ENCODE measurements at places on chromosomes 3 and 15.
A peak's percentile ranks its signal among the peaks of the same experiment; 100 is the strongest.

DNA sequence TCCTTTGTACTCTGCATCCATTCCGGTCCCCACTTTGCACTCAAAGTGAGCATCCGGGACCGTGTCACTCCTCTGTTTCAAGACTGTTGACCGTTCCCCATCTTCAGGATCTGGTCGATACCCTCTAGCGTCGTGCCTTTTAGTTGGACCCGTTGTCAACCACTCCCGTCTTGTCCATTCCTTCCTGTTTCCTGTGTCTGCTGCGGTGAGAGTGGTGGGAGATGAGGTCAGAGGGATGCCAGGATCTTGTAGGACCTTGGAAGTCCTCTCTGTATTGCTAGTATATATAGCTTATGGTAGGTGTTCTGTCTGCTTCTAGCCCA, 624 bp downstream of the BRK1 start:
- no peak for DNase-seq

- no peak for DNase-seq
These were observed 61.4 kb downstream of the BFSP2 start for GRCh38 chr3:133461291-133461690.

DNA sequence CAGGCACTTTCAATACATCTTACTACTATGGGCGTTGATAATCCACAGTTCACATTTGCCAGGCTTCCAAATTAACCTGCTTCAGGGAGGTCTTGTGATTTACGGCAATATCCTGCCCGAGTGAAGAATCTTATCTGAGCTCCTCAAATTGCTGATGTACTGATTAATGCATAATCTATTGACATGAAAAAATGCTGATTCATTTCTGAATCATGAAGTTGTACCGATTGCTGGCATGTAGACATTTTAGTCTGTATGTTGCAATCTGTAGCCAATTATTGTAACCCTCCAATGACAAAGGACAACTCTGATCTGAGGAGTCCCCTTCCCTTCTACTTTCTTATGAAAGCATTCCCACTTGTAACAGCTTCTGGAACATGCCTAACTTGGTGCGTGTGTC, 97.2 kb downstream of the SEC22A start:
- DNase-seq = no peak

GRCh38 chr15:74519311-74519710, 21.7 kb upstream of the ARID3B start:
- no peak for DNase-seq

DNA sequence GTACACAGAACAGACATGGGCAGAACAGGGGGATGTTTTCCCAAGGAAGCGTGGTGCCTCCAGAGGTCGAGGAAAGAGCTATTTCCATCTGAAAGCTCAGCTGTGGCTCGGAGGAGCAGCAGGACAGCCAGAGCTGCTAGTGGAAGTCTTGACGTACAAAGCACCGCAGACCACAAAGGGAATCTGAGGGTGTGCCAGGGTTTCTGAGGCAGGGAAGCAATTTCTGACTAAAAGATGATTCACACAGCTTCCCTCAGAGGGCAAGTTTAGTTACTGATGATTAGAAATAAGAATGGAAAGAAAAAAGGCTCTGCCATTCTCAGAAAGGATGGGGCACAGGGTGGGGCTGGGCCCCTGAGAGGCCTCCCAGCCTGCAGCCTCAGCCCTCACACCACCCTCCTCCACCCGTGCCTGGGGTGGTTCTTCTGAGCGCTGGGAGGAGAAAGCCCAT, 45.8 kb upstream of the SEC13 start:
- no peak for DNase-seq

- DNase-seq = no peak
These were observed 27.6 kb upstream of the TM2D3 start for GRCh38 chr15:101679806-101680205.

GRCh38 chr15:68733666-68734065, 87.0 kb downstream of the ANP32A start:
- DNase-seq = no peak

- DNase-seq = no peak
These were observed 189.7 kb upstream of the STT3B start for GRCh38 chr3:31343075-31343474.

- DNase-seq = no peak
These were observed 10.7 kb downstream of the PDE8A start for GRCh38 chr15:84992157-84992944.

DNA sequence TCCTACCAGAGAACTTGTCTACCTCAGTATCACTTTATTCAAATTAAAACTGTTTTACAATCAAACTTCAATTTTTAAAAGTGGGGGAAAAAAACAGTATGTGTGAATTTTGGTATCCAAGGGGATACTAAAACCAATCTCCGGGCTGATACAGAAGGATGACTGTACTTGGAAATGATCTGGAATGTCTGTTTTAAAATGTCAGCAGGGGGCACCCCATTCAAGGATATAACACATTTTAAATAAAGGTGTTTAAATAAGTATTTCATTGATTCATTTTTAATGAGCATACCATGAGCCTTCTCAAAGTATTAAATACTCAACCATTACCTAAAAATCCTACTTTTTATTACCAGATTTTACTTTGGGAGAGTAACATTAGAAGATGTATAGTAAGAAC, 67.9 kb downstream of the ULK4 start:
- no peak for DNase-seq

DNA sequence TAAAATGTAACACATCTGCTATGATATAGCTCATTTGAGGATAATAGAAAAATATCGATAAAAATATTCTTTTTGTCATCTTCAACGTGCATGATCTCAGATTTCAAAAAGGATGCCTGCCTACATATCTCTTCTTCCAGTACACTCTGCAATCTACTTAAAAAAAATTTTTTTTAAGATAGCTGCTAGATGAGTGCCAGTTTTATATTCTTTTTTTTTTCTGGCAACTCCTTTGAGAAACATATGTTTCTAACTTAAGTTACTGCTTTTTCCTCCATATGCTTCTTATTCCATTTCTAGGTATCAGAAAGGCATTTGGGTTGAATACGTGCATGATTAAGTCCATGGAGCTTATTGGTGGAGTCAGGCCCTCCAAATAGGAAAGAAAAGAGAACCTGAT, 160.4 kb downstream of the PPM1L start:
- no peak for DNase-seq

- peak; percentile 48 for DNase-seq
These were observed 124.6 kb downstream of the AKAP13 start for GRCh38 chr15:85504749-85505676.

GRCh38 chr15:56098195-56098863, 104.9 kb upstream of the NEDD4 start:
- no peak for DNase-seq

- no peak for DNase-seq
These were observed 24.3 kb downstream of the NXPE3 start for GRCh38 chr3:101803173-101803782.

DNA sequence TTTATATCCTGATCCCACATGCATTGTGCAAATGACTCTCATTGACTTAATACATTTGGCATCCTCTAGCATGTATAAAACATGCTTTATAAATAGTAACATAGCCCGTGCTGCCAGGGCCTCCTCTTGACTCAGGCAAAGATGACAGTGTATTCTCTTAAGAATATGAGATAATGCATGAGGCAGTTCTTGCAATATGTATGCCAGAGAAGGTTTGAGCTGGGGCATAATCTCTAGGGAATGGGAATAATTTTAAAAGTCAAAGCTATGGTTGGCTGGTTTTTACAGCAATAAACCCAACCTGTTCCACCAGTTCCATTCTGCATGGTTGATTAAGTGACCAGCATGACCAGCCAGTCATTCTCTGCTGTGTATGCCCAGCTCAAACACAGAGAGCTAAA, 179.0 kb upstream of the PFN2 start:
- DNase-seq = peak; percentile 13

- no peak for DNase-seq
These were observed 78.0 kb upstream of the POU1F1 start for GRCh38 chr3:87354398-87354797.

- no peak for DNase-seq
These were observed 61.4 kb downstream of the ADCY5 start for GRCh38 chr3:123387532-123387931.

DNA sequence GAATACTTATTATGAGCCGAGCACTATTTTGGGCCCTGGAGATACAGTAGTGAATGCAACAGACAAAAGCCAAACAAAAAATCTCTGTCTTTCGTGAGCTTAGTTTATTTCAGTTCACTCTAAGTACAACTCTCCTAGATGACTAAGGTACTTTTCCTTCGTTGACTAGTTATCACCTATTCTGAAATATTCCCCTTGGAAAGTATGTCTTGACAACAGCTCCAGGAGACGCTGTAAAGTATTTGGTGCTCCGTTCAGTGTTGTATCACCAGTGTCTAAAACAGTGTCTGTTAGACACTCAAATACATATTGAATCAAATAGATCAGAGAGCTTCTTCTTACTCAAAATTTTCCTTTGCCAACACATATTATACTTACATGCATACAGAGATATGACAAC, 119.6 kb downstream of the TFDP2 start:
- DNase-seq = no peak

DNA sequence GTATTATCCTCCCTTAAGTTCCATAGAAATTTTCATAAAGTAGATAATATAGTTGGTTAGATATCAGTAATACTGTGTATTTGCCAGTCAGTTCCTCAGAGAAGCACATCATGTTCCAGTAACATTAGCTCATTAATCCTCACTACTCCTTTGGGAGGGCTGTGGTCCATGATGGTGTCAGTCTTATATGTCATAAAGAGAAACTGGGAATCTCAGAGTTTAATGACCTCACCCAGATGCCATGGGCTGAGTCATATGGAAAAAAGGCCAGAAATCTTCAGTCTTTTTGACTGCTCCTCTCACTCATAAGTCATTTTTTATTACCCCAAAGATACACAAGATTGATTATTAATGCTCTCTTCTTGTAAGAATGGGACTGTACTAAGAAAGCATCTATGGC, 188.6 kb downstream of the CHL1 start:
- no peak for DNase-seq

DNA sequence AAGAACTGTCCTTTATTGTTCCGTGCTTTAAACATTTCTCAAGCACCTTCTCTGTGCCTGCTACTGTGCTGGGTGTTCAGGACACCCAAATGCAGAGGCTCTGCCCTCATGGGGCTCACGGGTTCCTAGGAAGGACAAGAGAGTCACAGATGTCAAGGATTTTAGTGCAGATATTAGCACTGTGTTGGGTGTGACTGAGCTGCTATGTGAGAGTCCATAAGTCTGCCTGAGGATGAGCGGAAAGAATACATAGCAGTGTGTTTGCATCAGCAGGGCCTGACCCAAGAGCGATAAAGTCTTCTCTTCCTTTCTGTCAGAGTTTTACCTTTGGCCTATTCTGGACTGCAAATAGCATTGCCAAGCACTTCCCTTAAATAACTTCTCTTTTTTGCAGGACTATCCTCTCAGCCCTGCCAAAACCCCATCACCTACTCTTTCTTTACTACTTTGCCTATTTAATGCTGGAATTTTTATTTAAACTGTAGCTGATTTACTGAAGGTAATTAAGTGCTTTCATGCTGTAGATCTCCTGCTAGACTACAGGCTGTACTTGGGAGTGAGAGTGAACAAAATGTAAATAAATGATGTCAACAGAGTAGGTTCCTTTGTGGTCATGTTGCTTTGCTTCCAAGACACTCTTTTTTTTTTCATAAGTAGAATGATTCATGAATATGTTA, 459.4 kb upstream of the TPRG1 start:
- DNase-seq = peak; percentile 46

- DNase-seq = no peak
These were observed at the start of gene ONECUT1 for GRCh38 chr15:52790169-52790708. ONECUT1 (minus strand) TSS chr15:52790336; CDS start chr15:52789884, 452 bp downstream.

DNA sequence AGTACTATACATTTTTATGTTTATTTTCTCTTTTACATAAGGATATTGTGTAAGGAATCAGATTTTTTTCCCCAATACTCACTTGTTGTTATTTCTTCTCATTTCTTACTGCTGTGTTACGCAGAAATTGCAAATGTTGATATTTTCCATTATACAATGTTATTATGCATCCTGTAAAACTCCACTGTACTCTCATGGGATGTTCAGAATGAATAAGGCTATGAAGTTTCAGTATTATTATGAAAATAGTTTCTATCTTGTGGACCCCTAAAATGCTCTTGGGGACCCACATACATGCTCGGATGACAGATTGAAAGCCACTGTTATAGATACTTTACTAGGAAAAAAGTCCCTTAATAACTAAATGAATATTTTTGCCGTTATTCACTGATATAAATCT, 329.4 kb downstream of the EPHA3 start:
- DNase-seq = no peak

- DNase-seq = no peak
These were observed 1182.3 kb downstream of the OTOL1 start for GRCh38 chr3:162678941-162679340.

- DNase-seq = no peak
These were observed 23.9 kb upstream of the AADACL2 start for GRCh38 chr3:151709847-151710246.

- DNase-seq = no peak
These were observed 25.0 kb upstream of the SCN10A start for GRCh38 chr3:38840987-38841386.

DNA sequence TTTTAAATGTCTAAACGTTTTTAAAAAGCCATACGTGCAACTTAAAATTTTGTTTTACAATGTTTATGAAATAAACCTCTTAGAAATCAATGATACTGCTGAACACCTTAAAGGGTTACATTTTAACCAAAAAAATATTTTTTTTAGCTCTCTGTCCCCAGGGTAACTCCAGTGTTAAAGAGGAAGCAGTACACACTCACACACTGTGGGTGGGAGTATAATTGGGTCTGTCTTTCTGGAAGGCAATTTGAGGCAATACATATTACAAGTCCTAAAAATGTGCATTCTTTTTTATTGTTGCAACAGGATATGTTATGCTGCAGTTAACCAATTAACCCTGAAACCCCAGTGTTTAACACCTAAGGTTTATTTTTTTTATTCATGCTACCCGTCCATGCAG, 34.1 kb downstream of the WHAMM start:
- no peak for DNase-seq

DNA sequence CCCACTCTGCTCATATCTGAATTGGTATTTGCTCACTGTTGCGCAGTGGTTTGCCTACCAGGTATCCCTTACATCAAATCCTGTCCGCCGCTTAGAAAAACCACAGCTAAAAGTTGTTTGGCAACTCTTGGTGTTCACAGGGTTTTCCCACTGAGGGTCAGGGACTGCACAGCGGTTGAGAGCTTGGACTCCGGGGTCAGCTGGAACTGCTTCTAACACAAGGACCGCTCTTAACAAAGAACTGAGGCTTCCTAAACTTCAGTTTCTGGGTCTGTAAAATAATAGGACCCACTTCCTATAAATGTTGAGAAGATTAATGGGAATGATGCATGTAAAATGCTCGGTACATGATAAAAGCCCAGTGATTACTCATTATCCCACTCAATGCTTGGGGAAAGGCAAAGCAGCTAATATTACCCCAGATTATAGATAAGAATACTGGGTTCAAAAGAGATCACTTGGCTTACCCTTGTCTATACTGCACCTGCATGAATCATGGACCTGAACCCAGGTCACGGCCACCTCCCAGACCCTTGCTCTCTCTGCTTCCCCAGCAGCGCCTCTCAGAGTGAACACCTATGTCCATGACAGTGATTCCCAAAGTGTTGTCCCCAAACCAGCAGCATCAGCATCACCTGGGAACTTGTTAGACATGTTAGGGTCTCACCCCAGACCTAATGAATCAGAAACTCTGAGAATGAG, 36.1 kb downstream of the LIPC start:
- no peak for DNase-seq
